ENCODE measurements at places on chromosomes 7 and 10.

GRCh38 chr7:157526913-157527634, 190.3 kb downstream of the DNAJB6 start:
- no peak for DNase-seq

GRCh38 chr10:118781541-118781940, 26.8 kb upstream of the CACUL1 start:
- no peak for DNase-seq

DNA sequence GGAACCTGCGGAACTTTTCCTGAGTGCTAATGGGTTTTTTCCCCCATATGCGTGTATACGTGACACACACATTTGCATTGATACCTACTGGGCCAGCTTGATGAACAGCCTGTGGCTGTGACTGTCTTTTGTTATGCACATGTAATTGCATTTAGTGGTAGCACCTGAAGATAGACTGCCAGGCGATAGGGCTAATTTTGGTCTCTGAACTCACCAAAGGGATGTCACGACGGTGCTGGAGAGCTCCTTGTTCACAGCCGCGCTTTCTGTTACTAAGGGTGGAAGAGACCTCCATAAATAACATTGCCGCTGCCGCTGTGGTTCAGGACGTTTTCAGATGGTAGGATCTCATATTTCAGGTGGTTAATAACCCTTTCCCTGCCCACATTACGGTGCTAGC, 133.2 kb downstream of the CAMK1D start:
- no peak for DNase-seq

DNA sequence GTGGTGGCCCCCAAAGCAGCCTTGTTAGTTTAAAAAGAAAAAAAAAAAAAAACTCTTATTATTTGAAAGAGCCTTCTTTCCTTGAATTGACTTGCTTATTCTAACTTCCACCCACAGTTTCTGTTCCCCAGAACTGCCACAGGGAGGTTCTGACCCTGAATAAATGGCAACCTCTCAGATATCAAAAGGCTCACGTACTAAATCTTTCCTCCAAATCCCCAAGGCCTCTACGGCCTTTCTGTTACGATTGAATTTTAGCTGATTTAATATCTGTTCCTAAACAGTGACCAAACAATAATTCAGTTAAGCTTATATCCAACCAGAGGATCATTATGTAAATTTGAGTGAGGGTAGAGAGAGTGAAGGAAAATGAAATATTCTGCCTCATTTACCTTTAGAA, 482.8 kb downstream of the GFRA1 start:
- DNase-seq, result no peak

- no peak for DNase-seq
Measured at GRCh38 chr10:3848775-3849635, 64.0 kb upstream of the KLF6 start.

DNA sequence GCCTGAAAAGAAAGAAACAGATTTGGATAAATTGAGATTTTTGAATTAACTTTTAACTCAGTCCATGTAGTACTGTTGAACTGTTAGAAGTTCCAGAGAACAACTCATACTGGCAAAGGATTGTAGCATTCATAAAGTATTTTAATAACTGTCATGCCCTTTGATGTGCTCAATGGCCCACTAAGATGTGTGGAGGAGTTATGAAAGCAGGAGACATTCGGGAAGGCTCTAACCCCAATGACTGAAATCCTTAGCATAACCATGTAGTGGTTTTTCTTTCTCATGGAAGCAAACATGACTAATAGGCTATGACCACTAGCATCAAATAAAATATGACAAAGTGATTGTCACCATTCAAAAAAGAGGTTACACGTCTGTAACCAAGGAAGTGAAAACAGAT, 25.7 kb downstream of the CYP3A7 start:
- DNase-seq, result no peak

DNA sequence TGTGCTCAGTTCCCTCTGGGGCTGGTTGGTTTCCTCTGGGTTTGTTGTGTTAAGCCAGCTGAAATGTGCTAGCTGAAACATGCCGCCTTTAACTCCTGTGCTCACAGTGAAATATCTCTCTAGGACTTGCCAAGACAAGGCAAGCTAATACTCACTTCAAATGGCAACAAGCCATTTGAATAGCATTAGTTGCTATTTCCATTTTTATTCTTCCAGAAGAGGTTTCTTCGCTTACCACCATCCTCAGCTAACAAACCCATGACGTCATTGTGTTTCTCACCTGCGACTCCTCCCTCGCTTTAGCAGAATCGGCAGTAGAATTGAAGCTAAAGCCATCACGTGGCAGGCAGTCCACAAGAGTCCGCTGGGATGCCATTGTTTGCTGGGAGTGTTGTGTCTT, 61.3 kb downstream of the ZNF22 start:
- no peak for DNase-seq

GRCh38 chr7:87494454-87494853, 19.0 kb upstream of the ABCB4 start:
- no peak for DNase-seq

DNA sequence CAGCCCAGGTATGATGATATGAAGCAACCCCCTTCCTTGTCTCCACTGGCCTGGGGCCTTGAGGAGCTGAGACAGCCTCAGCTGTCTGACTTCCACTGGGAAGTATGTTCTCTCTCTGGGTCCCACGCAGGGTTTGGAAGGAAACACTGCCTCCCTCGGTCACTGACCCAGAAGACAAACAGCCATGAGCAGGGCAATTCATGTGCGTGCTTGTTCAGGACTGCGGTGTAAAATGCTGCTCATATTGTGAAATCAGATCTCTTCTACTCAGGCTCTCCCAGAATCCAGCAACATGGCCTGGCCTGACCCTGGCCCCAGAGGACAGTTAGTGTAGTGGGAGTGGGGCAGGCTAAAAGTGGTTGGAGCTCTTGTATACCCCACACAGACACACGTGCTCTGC, 2.8 kb downstream of the CLCN1 start:
- no peak for DNase-seq

Data from CD4-positive, alpha-beta T cell treated with Interferon gamma for 1 hour (primary cell).